AG10803 (cell line): ENCODE measurements at places on chromosomes 3 and 15.
A peak's percentile ranks its signal among the peaks of the same experiment; 100 is the strongest.

- peak; percentile 53 for DNase-seq
Measured at GRCh38 chr15:77107531-77108355, 36.8 kb upstream of the TSPAN3 start.

DNA sequence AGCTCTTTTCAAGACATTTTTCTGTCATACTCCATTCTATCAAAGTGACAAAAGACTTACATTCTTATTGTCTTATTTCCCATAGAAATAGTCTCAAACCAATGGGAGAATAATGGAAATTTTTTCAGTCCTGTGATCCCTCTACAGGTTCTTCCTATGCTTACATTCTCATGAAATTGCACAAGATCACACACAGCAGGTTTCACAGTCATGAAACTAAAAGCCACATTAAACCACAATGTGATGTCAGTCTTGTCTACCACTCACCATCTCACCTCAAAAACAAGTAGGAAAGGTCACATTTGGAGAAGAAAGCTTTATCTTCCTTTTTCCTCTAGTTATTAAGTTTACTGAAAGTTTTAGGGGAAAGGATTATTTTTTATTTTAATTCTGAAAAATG lies 161.0 kb upstream of the RORA start:
- DNase-seq, result peak; percentile 28

GRCh38 chr3:38015984-38016383 lies 13.5 kb downstream of the PLCD1 start:
- DNase-seq, result no peak

DNA sequence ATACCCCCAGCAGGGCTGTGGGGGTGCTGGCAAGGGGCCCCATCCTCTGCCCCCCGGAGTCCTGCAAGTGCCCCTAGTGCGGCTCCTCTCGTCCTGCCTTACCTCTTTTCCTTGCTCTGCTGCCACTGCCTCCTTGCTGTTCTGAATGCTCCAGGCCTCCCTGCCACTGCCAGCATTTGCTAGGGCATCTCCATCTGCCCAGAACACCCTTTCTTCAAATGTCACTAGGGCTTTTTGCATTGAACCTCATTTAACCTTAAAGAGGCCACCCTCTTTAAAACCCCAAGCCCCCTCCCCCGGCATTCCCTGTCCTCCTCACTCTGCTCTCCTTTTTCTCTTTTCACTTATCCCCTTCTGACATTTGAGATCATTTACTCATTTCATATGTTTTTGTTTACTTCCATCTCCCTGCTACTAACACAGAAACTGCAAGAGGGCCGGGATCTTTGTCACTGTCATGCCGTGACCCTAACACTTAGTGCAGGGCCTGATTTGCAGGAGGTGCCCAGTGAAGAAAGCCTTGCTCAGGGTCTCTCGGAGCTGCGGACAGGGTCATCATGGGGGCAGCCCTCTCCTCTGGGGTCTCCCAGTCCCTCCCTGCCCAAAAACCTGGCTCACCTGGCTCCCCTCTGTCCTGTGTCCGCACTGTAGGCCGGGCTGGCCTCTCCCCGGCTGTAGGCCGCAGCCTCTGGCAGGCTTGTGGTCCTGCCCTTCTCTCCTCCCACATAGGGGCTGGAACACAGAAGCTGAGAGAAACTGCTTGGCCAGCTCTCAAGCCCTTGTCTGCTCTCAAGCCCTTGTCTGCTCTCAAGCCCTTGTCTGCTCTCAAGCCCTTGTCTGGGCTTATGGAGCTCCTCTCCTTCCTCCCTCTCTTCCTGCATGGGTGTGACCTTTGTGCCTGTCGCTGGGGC lies at the start of gene ACOX2:
Gene ACOX2 (minus strand): TSS at position 690 of the 911 bp plus-strand sequence. CDS start 2,084 bp downstream, outside the sequence.
- peak; percentile 79 for DNase-seq

- DNase-seq, result no peak
Measured at GRCh38 chr15:99399061-99399460, 147.8 kb downstream of the LRRC28 start.

DNA sequence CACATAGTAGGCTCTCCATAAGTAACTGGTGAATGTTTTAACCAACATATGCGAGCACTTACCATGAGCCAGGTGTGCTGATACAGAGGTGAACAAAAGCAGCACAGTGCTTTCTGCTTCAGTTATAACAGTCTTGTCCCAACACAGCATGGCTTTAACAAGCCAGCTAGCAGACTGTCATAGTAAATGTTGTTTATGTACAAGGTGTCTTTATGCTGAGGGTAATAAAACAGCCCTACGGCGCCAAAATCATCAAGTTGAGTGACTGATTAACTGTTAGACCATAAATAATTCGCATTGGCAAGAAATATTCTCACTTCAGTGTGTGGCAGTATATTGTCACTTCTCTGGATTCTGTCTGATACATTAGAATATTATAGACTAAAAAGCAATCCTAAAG lies 646.0 kb upstream of the CFAP20DC start:
- DNase-seq, result no peak
